ENCODE measurements at places on chromosomes 1 and 21. TPM values are rescaled to one million over a fixed set of nuclear protein-coding genes. Genes with fewer than 3 reads are reported as not detected.

The PGLYRP3 gene
- not detected for total RNA-seq

The TAL1 gene
- 3.0 TPM for total RNA-seq

The TRAF3IP3 gene
- total RNA-seq: 7.7 TPM

The SPRR2E gene
- total RNA-seq: not detected

The PRELP gene
- 5.6 TPM for total RNA-seq

GRCh38 chr21:42299324-42300044, 15.7 kb downstream of the TFF3 start:
- peak; percentile 43 for DNase-seq

DNA sequence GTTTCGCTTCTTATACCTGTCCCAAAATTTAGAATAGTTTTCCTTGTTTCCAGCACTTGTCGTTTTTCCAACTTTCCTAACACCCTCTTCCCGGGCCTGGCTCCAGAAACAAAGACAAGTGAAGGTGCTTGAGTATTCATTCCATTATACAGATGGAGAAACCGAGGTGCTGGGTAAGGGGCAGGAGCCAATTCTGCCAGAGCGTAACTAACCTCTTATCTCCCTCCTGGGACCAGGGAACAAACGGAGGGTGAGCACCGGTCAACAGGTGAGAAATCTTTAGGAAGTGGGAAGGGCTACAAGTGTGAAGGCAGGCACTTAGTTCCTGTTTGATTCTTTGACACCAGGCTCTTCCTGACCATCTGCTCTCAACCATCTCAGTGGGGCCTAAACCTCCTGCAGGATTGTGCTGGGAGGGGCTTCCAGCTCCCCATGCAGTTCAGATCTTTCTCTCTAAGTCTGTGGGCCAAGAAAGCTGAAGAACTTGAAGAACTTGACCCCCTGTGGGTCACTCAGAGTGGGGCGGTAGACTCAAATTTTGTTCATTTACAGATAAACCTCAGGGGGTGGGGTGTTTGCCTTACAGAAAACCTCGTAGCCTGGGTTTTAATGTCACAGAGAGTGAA, 8.7 kb downstream of the PLXNA2 start:
- no peak for DNase-seq

- no peak for DNase-seq
Measured at GRCh38 chr1:2891923-2892448, 90.5 kb upstream of the TTC34 start.

DNA sequence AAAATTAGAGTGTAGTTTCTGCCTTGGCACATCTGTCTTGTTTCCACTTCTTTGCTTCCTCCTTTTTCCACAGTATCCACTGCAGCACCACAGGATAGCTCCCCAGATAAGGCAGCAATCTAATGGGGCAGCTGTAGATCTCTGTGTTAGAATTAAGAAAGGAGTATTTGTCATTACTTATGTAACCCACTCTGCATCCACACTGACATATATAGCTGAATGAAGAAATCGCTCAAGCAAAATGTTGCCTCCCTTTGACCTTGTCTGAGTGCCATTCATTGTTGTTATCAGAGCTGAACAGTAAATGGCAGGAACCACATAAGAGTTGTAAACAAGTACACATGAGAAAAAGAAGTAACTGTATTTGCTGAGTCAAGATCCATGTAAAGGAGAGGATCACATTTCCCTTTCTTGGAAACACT, 45.9 kb upstream of the DPH5 start:
- no peak for DNase-seq

- no peak for DNase-seq
Measured at GRCh38 chr1:203985044-203985443, 87.9 kb upstream of the SOX13 start.

- no peak for DNase-seq
Measured at GRCh38 chr1:37544530-37544929, 9.6 kb downstream of the SNIP1 start.

DNA sequence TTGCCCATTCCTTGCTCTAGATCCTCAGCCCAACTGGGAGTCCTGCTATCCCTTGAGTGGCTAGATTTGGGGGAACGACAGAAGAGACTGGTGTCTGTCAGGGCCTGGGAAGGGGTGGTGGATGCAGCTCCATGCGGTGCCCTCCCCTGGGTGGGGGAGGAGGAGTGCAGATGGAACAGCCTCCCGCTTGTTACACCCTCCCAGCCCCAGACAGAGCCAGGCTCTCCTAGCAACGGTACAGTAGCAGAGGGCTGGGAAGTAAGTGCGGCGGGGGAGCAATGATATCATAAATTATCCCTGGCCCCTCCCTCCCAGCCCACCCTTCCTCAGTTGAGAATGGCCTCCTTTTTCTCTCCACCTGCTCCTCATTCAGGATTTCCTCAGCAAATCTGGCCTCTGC, 37.2 kb downstream of the RHBG start:
- DNase-seq: no peak

Data from mucosa of descending colon (tissue), 3 donors.